Stimulated activated CD8-positive, alpha-beta memory T cell treated with anti-CD3 and anti-CD28 coated beads, Interleukin-4, amount 100 ng/mL, for 48 hours (primary cell): ENCODE measurements at places on chromosomes 13 and 19.

- DNase-seq: no peak
Observed at GRCh38 chr13:33636243-33636642, 181.7 kb upstream of the RFC3 start.

GRCh38 chr13:69796256-69796655 is 311.4 kb upstream of the ATXN8OS start:
- no peak for DNase-seq

DNA sequence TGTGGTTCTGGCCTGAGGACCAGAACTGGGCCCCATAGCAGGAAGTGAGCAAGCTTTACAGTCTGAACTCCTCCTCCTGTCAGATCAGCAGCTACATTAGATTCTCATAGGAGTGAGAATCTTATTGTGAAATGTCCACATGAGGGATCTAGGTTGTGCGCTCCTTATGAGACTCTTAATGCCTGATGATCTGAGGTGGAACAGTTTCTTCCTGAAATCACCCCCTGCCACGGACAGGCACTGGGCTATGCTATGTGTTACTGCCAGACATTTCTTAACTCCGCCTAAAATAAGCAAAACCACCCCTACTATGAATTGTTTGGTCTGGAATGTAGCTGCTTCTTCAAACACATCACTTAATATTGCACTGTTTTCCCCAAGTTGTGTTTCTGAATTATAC is 4.6 kb downstream of the FBXL3 start:
- no peak for DNase-seq

DNA sequence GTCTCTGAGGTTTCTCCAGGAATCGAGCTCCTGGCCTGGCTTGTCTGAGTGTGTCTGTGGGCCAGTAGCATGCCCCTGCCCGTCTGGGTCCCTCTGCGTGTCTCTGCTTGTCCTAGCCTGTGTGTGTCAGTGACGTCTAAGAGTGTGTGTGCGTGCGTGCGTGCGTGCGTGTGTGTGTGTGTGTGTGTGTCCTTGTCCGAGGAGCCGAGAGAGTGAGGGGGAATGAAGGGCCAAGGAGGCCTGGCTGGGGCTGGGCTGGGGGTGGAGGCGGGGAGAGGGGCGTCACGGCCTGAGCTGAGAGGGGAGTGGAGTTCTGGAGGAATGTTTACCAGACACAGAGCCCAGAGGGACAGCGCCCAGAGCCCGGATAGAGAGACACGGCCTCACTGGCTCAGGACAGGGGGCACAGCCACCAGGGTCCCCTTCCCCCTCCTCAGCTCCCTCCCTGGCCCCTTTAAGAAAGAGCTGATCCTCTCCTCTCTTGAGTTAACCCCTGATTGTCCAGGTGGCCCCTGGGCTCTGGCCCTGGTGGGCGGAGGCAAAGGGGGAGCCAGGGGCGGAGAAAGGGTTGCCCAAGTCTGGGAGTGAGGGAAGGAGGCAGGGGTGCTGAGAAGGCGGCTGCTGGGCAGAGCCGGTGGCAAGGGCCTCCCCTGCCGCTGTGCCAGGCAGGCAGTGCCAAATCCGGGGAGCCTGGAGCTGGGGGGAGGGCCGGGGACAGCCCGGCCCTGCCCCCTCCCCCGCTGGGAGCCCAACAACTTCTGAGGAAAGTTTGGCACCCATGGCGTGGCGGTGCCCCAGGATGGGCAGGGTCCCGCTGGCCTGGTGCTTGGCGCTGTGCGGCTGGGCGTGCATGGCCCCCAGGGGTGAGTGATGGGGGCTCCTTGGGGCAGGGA is at the start of gene AXL:
Gene AXL, plus strand, starts transcription at position 609 of the 893 bp plus-strand sequence. Its CDS starts 170 bp downstream, at position 779.
- DNase-seq: no peak

GRCh38 chr19:10764340-10764894 is 46.5 kb downstream of the DNM2 start:
- no peak for DNase-seq

DNA sequence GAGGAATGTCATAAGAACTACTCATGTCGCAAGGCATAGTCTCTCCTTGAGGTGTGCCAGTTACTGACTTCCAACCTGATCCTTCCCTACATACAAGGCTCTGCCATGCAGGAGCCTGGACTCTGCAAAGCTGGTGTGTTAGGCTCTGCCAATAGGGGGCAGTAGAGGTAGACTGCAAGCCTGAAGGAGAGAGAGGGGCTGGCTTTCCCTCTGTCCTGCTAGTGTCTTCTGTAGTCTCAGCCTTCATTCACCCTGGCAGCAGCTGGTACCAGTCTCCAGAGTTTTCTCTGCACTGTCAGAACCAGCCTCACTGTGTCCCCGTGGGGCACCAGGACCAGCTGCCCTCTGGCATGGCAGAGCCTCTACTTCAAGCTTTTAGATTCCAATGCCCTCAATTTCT is 14.5 kb downstream of the SHISA2 start:
- peak; percentile 60 for DNase-seq

DNA sequence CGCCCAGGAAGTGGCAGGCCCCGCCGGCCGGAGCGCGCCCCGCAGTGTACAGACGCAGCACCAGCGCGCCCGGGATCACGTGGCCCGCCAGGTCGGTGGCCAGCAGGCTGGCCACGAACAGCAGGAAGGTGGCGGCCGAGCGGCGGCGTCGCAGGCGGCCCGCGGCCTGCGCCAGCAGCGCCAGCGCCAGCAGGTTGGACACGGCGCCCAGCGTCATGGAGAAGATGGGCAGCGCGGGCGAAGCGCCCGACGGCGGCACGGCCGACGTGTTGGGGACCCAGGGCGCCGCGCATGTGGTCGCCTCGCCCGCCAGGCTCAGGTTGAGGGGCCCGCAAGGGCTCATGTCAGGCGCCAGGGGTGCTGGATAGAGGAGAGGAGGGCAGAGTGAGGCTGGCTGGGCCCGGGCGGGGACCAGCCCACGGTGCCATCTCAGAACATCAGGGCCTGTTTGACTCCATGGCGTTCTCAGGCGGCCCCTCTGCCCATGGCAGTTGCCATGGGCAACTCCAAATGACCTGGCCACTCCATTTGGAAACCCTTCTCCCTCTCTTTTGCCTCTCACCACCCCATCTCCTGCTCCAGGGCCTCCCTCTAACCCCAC is 1.1 kb downstream of the PTGER1 start:
- no peak for DNase-seq

DNA sequence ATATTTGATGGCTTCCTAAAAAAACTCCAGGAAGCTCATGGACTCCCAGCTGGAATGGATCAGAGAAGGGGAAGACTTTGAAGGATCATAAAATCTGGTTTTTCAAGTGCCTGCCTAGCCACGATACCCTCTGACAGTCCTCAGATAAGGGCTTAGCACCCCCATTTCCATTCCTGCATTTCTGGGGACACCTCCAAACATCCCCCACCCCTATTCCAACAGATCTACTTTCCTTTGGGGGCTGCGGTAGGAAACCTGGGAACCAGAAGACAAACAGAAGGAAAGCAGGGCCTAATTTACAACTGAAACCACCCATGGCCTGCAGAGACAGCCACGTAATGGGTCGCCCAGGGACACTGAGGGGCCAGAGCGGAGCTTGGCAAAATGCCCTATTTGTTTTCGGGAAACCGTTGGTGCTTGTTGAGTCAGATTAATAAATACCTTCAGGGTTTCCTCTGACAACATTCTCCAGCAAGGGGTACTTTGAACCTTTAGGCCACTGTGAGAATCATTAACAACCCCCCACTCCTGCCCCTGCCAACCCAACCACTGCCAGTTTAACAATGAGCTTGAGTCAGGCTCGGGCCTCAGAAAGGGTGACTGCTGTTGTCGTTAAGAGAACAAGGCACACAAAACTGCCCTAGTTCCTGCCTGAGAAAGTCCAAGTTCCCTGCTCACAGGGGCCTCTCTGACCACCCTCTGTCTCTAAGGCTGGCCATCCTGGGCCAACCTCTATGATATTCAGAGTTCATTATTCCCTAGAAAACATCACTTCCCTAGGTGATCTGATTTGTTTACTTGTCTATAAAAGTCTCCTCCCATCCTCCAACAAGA is 23.5 kb downstream of the RHPN2 start:
- no peak for DNase-seq

GRCh38 chr13:45837111-45837510 is 14.4 kb downstream of the SIAH3 start:
- DNase-seq: no peak

DNA sequence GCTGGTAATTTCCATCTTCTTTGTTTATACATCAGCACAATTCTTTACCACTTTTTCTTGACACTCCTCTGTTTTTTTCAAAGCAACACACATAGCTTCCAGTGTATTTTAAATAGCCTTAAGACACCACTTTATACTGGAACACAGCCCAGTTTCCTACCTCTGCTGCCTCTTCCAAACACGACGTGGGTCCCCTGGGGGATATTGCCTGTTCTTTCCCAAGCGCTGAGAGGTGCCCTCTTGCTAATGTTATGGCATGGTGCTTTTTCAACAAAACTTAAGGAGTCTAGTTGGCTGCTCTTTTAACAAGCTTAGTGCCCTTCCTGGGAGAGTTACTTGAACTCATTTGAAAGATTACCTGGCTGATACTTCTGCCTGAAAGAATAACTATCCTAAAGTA is 112.7 kb downstream of the OLFM4 start:
- no peak for DNase-seq

DNA sequence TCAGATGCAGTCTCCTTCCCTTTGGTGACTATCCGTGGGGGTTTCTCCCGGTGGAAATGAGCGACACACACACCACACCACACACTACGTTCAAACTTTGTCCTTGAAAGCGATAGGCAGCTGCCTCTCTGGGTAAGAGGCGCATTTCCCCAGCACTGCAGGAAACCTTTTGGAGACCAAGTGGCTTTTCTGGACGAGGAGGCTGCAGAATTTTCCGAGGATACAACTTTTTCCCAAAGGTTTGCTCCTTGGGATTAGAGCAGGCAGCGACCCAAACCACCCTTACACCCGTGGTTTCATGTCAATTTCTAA is 38.2 kb upstream of the FLT1 start:
- no peak for DNase-seq

DNA sequence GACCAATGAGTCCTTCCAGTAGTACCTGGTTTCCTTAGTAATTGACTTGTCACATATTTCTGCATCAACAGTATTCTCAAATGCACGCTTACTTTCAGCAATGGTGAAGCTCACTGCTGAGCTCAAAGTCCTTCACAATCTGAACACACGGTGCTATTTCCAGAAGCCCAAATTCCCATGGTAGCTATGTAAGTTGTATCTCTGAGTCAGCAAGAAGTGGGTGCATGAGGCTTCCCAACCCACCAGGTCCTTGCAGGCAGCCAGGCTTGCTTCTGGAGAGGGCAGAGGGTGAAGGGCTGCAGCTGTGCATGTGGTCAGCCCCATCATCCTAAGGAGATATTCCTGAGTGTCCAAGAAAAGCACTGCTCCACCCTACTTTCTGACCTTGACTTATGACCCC is 25.7 kb downstream of the COL4A2 start:
- DNase-seq: no peak

DNA sequence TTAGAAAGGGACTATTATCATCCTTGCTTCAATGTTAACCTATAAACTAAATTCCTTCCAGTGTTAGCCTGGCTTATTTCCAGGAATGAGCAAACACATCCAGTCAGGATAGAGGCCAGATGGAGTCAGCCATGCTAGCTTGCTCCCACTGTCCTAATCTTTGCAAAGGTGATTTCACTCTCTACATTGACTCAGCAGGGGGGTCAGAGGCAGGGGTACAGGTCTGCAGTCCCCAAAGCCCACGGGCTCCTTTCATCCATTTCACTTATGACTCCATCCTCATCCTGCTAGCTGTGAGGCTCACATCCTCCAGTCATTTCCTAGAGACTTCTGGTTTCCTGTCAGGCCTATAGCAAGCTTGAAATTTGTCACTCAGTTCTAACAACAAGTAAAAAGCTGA is 63.4 kb upstream of the CEACAM8 start:
- DNase-seq: no peak

GRCh38 chr13:33328701-33329100 is 43.1 kb upstream of the STARD13 start:
- DNase-seq: no peak

- DNase-seq: peak; percentile 91
Observed at GRCh38 chr19:39031368-39032062, 834 bp downstream of the FBXO27 start.

DNA sequence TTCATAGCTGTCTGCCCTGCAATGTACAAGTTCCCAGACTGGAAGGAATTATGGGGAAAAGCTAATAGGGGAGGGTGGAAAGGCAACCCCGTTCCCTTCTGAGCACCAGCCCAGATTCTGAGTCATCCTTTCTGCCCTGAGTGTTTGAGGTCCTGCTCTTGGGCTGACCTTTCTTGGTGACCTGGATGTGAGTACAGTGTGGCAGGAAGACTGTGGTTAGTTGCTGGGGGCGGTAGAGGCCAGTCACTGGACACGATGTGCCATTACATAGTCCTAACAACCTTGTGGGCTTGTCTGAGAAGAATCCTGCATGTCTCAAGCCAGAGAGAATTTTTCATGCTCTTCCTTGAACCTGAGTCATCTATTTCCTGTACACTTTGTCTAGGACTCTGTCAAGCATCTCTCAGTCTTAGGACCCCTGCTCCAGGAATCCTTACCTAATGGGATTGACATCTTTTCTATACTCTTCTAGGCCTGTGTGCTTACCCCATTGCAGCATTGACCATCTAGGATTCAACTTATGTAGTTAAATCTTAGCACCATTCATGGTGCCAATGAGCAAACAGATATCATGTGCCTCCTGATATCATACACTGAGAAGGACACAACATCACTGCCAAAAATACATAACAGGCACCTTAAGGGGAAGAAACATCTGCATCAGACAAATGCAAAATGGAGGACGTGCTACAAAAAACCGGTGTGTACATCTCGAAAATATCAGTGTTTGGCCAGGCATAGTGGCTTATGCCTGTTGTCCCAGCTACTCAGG is 8.1 kb upstream of the ANGPTL4 start:
- DNase-seq: no peak

DNA sequence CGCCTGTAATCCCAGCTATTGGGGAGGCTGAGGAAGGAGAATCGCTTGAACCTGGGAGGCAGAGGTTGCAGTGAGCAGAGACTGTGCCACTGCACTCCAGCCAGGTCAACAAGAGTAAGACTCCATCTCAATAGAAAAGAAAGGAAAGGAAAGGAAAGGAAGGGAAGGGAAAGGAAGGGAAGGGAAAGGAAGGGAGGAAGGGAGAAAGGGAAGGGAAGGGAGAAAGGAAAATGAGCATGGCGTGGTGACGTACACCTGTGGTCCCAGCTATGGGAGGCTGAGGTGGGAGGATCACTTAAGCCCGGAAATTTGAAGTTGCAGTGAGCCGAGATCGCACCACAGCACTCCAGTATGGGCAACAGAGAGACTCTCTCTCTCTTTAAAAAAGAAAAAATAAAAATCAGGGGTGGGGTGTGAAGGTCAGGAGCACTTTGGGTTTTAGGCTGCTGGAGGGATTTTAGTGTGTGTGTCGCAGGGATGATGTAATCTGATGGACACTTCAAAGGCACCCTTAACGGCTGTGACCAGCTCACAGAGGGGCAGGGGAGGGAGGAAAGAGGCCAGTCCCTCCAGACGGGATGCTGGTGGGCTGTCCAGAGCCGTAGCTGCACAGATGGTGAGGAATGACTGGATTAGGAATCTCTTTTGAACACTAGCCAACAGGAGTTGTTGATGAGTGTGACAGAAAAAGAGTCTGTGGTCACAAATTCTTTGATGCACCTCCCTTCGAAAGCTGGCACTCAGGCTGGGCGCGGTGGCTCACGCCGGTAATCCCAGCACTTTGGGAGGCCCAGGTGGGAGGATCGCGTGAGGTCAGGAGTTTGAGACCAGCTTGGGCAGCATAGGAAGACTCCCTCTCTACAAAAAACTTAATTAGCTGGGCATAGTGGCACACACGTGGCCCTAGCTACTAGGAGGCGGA is 27.6 kb downstream of the TMPRSS9 start:
- no peak for DNase-seq

- DNase-seq: no peak
Observed at GRCh38 chr13:24459234-24459633, 53.3 kb downstream of the PARP4 start.
